ENCODE measurements at places on chromosomes 12 and 14. TPM values are rescaled to one million over a fixed set of nuclear protein-coding genes. Genes with fewer than 3 reads are reported as not detected.

The RERG gene
- 1.6 TPM for total RNA-seq

The CELA1 gene
- total RNA-seq = not detected

The NOVA1 gene
- total RNA-seq = 1.4 TPM

The GLIPR1L2 gene
- total RNA-seq = 0.29 TPM

The CLEC1B gene
- total RNA-seq = not detected

The LALBA gene
- total RNA-seq = not detected

The B3GNT4 gene
- total RNA-seq = 0.14 TPM

The ADAM21 gene
- 0.08 TPM for total RNA-seq

The NUMB gene
- total RNA-seq = 30.5 TPM

The GRIP1 gene
- 4.2 TPM for total RNA-seq

The SSTR1 gene
- total RNA-seq = 0.67 TPM

The CFAP251 gene
- 3.7 TPM for total RNA-seq

The ASCL1 gene
- total RNA-seq = not detected

The NOXRED1 gene
- total RNA-seq = 0.82 TPM

The TOMM20L gene
- total RNA-seq = not detected

The NELL2 gene
- 3.5 TPM for total RNA-seq

The KRT6C gene
- not detected for total RNA-seq

The KRT2 gene
- total RNA-seq = not detected

The SYCP3 gene
- total RNA-seq = not detected

The SDR9C7 gene
- not detected for total RNA-seq

The ARHGAP9 gene
- total RNA-seq = 1.1 TPM

The ENDOU gene
- total RNA-seq = not detected

The LUM gene
- 0.67 TPM for total RNA-seq

The TMPO gene
- total RNA-seq = 81.7 TPM

The COPS7A gene
- total RNA-seq = 65.2 TPM

The CDK17 gene
- 51.8 TPM for total RNA-seq

The OGFOD2 gene
- total RNA-seq = 14.9 TPM

The SRRM4 gene
- 0.42 TPM for total RNA-seq

The PMCH gene
- total RNA-seq = not detected

The DMAC2L gene
- total RNA-seq = 27.5 TPM

The ASB2 gene
- 7.4 TPM for total RNA-seq

The SIX4 gene
- total RNA-seq = 11.7 TPM

The CIROP gene
- total RNA-seq = not detected

The LMNTD1 gene
- 0.08 TPM for total RNA-seq

The WSCD2 gene
- not detected for total RNA-seq

The RNASE3 gene
- not detected for total RNA-seq

The GPR65 gene
- not detected for total RNA-seq

The PLCZ1 gene
- not detected for total RNA-seq

The CPNE6 gene
- total RNA-seq = not detected

The TTC9 gene
- total RNA-seq = 16.5 TPM

The CMA1 gene
- total RNA-seq = not detected

The TAS2R19 gene
- not detected for total RNA-seq

The KLHL33 gene
- 0.08 TPM for total RNA-seq

The SUOX gene
- 12.0 TPM for total RNA-seq

The SIX6 gene
- total RNA-seq = not detected

The PDZRN4 gene
- not detected for total RNA-seq

The ADAMTS20 gene
- total RNA-seq = 0.33 TPM

The NUBPL gene
- 9.8 TPM for total RNA-seq

The LMO3 gene
- total RNA-seq = not detected

The EIF2S3B gene
- total RNA-seq = 1.3 TPM

The AKAP3 gene
- total RNA-seq = 6.6 TPM
